ENCODE measurements at places on chromosomes 11 and 22.

GRCh38 chr11:102138670-102139069 lies 28.4 kb downstream of the YAP1 start:
- no peak for DNase-seq

GRCh38 chr11:96051820-96052219 lies 127.9 kb upstream of the MTMR2 start:
- no peak for DNase-seq

DNA sequence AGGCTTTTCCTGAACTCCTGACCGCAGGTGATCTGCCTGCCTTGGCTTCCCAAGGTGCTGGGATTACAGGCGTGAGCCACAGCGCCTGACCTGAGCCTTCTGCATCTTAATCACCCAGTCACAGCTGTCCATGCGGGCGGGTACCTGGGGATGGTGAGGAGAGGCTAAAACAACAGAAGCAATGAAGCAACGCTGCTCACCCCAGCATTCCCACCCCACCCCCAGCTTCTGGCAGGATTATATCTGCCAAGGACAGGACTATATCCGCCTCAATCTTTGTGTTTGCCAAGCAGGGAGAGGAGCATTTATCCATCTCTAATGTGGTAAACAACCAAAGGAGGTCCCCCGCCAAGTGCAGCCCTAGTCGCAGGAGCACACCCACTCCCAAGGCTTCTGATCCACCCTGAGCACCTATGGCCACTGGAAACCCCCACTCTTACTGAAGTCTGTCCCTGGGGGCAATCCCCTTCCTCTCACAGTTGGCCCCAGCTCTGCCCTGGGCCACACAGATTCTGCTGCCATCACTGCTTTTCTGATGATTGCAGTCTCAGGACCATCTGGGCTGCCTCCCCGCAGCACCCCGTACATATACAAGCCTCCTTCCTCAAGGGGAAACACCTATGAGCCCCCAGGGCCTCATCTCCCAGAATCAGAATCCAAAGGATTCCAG lies 8.8 kb upstream of the LGALS2 start:
- DNase-seq = no peak

- no peak for DNase-seq
Measured at GRCh38 chr11:124865902-124866851, 945 bp downstream of the ROBO3 start.

GRCh38 chr22:47811971-47812370 lies 1049.5 kb downstream of the TBC1D22A start:
- DNase-seq = no peak

GRCh38 chr22:42807185-42807584 lies 49.9 kb downstream of the ARFGAP3 start:
- DNase-seq = no peak

DNA sequence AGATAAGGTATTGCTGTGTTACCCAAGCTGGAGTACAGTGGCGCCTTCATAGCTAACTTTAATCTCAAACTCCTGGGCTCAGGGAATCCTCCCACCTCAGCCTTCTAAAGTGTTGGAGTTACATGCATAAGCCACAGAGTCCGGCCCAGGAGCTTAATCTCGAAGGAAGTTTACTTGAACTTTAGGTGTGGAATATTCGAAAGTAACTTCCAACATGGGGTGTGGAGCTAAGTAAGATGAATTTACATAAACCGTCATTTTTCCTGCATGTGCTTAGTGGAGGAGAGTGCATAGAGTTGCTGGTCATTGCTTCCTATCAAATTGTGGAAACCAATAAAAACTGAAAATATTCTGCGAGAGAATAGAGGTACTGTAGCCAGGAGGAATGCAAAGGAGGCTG lies 1.5 kb downstream of the ATG13 start:
- DNase-seq = no peak

- no peak for DNase-seq
Measured at GRCh38 chr11:66467756-66468155, 1.1 kb downstream of the PELI3 start.

DNA sequence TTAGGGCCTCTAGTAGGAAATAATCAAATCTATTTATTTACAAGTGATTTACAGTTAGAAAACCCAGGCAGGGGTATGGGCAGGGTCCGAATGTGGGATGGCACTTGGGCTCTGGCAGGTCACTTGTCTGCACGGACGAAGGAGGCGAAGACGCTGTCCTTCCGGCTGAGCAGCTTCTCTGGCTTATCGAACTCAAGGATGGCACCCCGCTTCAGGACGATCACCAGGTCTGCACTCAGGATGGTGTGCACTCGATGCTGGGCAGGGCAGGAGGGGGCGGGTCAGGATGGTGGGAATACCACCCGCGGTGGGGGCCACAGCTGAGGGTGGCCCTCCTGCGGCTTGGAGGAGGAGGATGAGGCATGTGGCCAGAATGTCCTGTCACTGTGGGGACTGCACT lies 4.4 kb upstream of the KCNJ11 start:
- DNase-seq = no peak

DNA sequence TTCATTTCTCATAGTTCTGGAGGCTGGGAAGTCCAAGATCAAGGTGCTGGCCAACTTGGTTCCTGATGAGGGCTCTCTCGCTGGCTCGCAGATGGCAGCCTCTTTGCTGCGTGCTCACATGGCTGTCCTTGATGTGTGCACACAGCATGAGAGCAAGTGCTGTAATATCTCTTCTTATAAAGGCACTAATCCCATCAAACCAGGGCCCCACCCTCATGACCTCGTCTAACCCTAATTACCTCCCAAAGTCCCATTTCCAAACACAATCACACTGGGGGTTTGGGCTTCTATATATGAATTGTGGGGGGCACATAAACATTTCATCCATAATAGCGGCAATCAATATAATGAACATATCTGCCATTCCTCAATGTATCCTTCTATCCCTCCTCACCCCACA lies 1062.1 kb downstream of the BRD1 start:
- DNase-seq = no peak

GRCh38 chr11:126118806-126119205 lies 56.1 kb upstream of the CDON start:
- DNase-seq = peak; percentile 87

- no peak for DNase-seq
Measured at GRCh38 chr11:120715239-120715638, 203.7 kb downstream of the GRIK4 start.

- peak; percentile 94 for DNase-seq
Measured at GRCh38 chr11:2099516-2100349, 39.5 kb downstream of the IGF2 start.

GRCh38 chr22:46602025-46602424 lies 18.2 kb upstream of the GRAMD4 start:
- peak; percentile 82 for DNase-seq

DNA sequence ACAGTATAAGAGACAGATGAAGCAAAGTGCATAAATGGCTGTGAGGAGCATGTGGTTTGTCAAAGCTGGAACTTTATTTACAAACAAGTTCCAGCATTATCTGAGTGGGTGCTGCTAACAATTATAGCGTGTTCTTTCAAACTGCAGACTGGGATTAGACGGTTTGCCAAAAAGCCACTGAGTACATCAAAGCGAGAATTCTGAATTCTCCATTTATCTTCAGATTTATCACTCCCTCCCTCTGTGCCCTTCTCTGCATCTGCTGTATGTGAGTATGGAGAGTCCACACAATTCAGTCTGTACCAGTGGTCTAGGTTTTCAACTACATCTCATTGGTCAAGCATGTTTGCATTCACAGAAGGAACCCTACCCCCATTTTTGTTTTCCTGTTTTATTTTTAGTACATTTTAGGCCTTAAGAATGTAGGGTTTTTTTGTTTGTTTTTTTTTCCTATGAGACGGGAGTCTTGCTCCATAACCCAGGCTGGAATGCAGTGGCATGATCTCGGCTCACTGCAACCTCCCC lies 18.1 kb upstream of the INCENP start:
- no peak for DNase-seq

DNA sequence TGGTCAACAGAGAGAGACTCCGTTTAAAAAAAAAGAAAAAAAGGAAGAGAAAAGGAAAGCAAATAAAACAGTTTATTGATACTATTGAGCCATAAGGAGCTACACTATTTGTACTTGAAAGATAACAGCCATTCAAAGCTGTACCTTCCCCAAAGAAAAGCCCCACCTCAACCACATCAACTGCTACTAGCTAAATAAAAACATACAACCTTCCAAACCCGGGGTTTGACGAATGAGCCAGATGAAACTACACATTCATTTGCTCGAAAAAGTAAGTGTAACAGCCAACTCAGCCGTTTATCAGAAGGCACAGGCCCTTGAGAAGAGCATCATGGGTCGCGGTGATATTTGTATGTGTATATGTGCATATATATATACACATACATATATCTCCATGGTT lies 78.4 kb downstream of the SIK3 start:
- DNase-seq = no peak

GRCh38 chr22:30245181-30245984 lies 1.2 kb downstream of the LIF start:
- no peak for DNase-seq

- DNase-seq = no peak
Measured at GRCh38 chr11:130269326-130269943, 45.3 kb downstream of the ZBTB44 start.

DNA sequence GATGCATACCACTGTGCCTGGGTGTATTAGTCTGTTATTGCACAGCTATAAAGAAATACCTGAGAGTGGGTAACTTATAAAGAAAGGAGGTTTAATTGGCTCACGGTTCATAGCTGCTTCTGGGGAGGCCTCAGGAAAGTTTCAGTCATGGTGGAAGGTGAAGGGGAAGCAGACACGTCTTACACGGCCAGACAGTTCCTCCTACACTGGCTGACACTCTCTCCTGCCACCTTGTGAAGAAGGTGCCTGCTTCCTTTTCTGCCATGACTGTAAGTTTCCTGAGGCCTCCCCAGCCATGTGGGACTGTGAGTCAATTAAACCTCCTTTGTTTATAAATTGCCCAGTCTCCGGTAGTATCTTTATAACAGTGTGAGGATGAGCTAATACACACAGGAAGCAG lies 33.6 kb upstream of the CD81 start:
- DNase-seq = no peak

DNA sequence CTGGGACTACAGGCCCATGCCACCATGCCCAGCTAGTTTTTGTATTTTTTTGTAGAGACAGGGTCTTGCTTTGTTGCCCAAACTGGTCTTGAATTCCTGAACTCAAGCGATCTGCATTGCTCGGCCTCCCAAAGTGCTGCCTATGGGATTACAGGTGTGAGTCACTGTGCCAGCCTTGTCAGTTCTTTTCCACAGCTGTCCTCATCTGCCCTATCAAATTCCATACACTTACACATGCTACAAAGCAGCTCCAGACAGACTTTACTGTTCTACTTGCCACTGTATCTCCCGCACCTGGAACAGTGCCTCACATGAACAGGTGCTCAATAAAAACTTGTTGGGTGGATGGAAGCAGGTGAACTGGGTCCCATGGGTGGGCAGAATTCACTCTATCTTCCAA lies 8.2 kb downstream of the STX5 start:
- no peak for DNase-seq

DNA sequence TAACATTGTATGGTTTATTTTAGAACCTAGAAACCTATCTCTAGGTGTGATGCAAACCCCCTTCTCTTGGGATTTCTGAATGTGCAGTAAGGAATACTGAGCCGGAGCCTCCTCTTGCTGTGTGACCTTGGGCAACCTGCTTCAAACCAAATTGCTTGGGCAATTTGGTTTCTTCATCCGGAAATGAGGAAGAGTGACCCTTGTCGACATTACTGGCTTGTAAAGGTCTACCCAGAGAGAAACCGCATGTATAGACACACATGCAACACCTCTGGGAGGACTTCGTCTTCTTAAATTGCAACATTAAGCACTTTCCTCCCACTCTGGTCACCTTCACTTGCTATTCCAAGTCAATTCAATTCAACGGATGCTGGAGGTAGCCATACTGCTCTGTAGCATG lies 19.6 kb upstream of the TP53I11 start:
- DNase-seq = no peak

DNA sequence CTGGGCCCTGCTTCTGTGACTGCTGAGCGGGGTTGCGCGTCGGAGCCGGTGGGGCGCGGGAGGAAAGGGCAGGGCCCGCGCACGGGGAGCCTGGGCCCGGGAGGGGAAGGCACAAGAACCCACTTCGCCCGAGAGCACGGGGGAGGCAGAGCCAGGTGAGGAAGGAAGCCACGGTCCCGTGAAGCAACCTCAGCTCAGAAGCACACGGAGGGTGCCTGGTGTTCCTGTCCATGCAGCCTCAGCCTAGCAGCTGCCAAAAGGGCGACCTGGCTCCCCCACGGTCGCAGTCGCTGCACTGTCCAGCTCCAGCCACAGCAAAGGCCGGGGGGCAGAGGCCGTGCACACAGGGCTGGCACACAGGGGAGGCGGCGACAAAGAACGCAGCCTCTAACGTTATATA lies 9.3 kb upstream of the CDC42BPG start:
- DNase-seq = peak; percentile 76

GRCh38 chr11:91805293-91805692 lies 419.3 kb upstream of the FAT3 start:
- no peak for DNase-seq

DNA sequence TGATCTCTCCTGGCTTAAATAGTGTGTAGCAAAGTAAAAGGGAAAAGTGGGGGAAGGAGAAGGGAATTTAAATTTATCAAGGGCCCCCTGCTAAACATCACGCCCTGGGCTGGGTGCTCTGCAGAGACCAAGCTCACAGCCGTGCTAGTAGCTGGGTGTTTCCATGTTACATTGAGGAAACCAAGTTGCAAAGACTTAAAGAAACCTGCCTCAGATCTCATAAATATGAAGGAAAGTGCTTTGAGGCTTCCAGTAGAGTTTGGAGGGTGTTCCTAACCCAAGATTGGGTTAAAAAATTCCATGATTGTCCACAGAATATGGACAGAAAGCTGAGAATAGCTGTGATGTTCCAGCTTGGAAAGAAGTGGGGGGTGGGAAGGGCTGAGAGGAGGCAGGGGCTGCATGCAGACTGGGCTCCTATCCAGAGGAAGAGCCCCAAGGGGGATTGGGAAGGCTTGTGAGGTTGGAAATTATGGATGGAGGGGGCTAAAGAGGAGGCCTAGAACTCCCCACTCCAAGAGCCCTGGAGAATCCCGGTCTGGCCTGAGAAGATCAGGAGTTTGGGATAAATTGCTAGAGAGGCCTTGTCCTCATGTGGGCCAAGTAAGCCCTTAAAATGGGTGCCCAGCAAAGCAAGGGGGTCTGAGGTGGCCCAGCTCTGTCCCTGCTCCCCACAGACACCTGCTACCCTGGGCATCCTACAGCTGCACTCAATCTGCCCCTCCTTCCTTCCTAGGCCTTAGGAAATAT lies 25.0 kb upstream of the OAF start:
- DNase-seq = peak; percentile 11

- DNase-seq = no peak
Measured at GRCh38 chr11:128379587-128380580, 207.5 kb downstream of the ETS1 start.

- DNase-seq = no peak
Measured at GRCh38 chr11:13415201-13415600, 47.8 kb downstream of the BTBD10 start.

- DNase-seq = no peak
Measured at GRCh38 chr11:843086-843734, 558 bp downstream of the TSPAN4 start.

GRCh38 chr11:102244681-102245409 lies 72.4 kb upstream of the BIRC3 start:
- no peak for DNase-seq

GRCh38 chr11:45062974-45063635 lies 83.3 kb upstream of the PRDM11 start:
- DNase-seq = no peak
